Lower leg skin (tissue), 4 donors: ENCODE measurements at places on chromosomes 7 and 10.

- DNase-seq: no peak
These were observed 1035.6 kb upstream of the PHF14 start for GRCh38 chr7:9937944-9938631.

- DNase-seq: no peak
These were observed 57.6 kb downstream of the ZNF727 start for GRCh38 chr7:64102656-64103400.

DNA sequence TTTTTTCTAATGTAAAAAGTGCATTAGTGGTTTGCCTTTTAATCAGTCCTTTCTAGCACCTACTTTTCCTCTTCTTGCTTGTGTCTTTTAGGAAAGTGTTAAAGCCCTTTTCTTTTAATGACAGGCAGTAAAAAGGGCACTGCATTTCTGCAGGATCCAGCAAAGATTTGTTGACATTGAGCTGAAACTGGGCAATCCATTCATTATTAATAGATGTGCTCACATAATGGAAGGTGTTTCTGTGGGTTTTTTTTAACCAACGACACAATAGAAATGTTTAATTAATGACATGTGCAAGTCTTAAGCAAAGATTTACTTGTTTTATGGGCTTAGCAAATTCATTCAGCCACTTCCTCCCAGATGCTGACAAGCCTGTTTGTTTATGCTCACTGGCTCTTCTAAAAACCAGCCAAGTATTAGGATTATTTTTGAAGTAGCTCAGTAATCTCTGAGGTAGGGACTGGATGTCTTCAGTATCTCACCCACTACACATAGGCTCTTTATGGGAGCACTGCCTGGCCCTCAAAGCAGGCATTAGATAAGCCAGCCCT is 1201.1 kb downstream of the SORCS1 start:
- no peak for DNase-seq

DNA sequence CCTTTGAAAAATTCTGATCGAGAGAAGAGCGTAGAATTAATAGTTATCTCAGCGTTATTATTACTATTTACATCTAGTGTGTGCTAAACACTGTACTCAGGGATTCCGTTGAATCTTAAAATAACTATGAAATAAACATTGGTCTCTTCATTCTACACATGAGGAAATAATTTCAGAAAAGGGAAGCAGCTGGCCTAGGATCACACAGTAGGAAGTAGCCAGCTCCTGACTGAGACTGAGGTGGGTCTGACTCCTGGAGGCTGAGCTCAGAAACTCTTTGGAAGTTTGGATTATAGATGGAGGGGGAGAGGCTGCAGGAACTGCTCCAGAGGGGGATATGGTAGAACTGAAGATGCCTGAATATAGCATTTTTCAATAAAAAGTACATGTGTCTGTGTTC is 183.9 kb upstream of the WDR11 start:
- no peak for DNase-seq

DNA sequence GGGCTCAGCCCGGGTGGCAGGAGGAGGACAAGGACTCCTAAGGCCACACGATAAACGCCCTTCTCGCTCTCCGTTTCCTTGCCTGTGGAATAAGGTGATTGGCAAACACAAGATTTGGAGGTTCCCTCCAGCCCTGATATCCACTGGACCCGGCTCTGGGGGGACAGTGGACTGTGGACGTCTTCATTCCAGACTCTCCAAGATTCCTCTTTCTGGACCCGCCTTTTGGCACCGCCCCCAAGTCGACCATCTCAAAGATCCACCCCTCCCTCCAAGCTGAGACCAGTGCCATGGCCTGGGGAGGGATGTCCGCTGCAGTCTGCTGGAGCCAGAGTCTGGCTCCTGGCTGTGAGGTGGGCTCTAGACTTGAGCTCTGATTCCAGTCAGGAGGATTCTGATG is 23.6 kb downstream of the ZNF783 start:
- DNase-seq: no peak

GRCh38 chr10:651692-652091 is 37.8 kb downstream of the DIP2C start:
- DNase-seq: no peak

- DNase-seq: no peak
These were observed 33.0 kb upstream of the UNC5B start for GRCh38 chr10:71179382-71179781.

DNA sequence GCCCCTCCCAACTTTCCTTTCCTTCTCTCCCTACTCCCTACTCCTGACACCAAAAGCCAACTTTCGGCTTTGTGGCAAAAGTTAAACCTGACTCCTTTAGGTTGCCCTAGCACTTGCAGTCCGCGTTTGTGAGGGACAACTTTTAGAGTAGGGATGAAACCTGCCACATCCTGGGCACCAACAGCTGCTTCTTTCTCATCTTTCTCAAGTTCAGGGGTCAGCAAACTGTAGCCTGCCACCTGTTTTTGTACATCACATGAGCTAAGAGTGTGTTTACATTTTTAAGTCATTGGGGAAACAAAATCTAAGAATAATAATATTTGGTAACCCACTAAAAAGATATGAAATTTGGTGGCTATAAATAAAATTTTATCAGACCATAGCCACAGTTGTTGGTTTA is 660.6 kb downstream of the KCNMA1 start:
- no peak for DNase-seq

DNA sequence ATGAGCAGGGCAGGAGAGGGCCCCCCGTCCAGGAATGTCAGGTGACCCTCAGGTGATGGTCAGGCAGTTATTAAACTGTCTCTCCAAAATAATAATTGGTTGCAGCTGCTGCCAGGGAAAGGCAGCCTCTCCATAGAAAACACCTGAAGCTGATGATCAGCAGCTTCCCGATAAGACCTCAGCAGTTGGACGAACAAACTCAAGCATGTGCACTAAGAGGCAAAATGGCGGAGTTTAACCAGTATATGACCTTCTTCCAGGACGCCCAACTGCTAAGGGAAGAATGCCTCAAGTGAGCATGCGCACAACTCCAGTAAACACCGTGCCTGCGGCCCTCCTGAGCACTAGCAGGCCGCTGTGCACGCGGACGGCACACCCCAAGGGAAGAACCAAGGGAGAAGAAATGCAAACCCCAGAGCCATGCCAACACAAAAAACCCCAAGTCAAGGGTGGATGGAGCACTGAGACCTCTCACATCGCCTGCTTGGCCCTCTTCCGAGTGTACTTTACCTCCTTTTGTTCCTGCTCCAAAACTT is 38.9 kb upstream of the ADARB2 start:
- no peak for DNase-seq

DNA sequence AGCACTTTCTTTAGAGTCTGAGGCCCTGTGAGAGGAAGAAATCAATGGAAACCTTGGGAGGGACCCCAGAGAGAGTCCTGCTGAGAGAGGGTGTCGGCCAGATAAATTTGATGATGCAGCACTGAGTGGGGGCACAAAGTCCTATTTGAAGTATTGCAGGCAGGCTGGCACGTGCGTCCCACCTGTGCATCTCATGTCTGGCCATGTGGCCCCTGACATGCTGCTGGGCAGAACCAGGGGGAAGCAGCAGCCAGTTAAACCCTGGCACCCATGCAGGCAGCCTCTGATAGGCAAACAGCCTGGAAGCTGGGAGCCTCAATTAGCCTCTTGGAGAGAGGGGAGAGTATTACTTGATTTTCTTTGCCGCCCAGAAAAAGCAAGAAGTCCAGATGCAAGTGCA is 180.9 kb downstream of the PLXNA4 start:
- no peak for DNase-seq

- DNase-seq: no peak
These were observed 2.0 kb upstream of the PITX3 start for GRCh38 chr10:102243309-102243708.

DNA sequence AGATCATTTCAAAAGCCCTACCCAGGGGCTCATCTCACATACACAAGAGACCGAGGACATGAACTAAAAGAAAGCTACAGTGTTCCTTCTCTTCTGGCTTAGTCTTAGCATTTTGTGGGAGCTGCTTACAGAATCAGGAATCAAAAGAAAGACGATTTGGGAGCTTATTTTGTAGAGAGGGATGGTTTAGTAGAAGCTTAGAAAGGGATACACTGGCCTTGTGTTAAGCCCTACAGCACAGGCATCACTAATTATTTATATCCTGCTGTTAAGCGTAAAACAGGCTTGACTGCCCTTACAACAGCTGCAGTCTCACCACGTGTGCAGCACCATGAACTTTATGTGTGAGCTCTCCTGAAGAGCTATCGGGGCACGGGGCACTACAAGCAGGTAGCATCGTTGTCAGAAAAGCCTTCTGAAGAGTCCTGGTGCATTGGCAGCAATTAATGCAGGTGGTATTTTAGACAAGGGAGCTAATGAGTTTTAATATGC is 798.3 kb downstream of the NXPH1 start:
- no peak for DNase-seq

DNA sequence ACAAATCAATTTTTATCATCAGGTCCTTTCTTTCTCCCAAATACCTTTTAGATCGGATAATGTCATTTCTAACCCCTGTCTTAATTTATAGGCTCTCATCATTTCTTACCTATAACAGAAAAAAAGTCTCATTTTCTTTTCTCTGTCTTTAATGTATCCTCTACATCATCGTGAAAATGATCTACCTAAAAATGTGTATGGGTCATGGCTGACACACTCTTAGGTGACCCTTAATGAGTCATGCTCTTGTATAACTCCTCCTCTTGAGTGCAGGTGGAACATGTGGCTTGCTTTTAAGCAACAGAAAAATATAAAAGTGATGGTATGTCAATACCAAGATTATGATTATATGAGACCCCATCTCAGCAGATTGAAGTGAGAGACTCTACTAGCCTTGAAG is 139.4 kb downstream of the SEMA3C start:
- no peak for DNase-seq

- DNase-seq: no peak
These were observed 270.8 kb upstream of the POM121L12 start for GRCh38 chr7:52764492-52765169.

DNA sequence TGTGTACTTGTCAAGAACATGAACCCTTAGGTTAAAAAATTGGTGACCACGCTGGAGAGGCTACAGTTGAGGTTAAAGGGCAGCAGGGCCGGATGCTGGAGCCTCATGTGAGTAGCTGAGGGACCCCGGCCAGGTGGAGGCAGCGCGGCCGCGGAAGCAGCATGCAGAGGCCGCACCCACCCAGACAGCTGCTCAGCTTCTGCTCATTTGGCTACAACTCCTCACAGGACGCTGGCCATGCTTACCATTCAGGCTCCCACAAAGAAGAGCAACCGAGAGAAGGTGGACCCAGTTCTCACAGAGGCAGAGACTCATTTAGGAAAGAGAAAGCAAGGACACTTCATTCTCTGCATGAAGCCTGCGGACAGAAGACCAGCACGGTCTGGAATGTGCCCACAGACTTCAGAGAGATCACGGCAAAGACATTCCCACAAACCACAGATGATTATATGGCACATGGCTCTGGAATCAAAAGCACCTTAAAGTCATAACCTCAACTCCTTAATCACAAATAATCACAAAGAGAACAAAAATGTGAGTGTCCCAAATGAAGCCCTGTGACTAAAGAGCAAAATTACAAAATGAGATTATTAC is 94.4 kb downstream of the VOPP1 start:
- DNase-seq: no peak

DNA sequence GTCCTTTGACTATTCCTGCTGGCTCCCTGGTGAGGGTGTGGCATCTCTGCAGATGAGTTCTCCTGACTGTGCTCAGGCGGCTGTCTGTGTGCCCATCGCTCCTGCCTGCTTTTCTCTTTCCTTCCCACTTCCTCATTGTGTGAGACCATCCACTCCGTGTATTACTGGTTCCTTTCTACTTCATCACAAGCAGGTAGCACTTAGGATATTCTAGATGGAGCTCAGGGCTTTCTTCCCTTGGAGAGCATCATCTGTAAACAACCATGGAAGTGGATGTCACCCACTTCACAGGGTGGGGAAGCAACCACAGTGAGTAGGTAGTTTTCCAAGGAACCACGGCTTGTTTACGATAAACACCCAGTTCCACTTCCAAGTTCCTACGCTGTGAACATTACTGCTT is 15.7 kb downstream of the DNAJB6 start:
- DNase-seq: no peak

GRCh38 chr10:18545621-18546305 is 105.6 kb downstream of the NSUN6 start:
- no peak for DNase-seq

GRCh38 chr7:115229401-115230105 is 307.7 kb downstream of the MDFIC start:
- no peak for DNase-seq

DNA sequence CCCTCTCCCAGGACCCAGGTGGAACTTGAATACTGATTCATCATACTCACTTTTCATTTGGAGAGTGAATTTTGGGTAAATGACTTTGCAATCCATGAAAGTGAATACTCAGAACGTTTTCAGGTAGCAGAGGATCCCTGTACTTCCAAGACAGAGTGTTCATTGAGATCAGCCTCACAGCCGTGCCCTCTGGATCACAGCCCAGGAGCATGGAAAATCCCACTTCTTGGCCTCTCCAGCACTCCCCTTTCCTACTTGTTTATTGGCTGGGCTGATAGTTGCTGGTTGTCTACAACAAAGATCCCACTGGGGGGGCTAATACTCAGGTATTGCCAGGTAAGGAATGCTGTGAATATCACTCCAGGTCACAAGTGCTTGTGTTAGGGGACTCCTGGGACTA is 5.9 kb downstream of the GCK start:
- no peak for DNase-seq
